NCI-H510A (cell line): ENCODE measurements at places on chromosomes 12 and 14.

DNA sequence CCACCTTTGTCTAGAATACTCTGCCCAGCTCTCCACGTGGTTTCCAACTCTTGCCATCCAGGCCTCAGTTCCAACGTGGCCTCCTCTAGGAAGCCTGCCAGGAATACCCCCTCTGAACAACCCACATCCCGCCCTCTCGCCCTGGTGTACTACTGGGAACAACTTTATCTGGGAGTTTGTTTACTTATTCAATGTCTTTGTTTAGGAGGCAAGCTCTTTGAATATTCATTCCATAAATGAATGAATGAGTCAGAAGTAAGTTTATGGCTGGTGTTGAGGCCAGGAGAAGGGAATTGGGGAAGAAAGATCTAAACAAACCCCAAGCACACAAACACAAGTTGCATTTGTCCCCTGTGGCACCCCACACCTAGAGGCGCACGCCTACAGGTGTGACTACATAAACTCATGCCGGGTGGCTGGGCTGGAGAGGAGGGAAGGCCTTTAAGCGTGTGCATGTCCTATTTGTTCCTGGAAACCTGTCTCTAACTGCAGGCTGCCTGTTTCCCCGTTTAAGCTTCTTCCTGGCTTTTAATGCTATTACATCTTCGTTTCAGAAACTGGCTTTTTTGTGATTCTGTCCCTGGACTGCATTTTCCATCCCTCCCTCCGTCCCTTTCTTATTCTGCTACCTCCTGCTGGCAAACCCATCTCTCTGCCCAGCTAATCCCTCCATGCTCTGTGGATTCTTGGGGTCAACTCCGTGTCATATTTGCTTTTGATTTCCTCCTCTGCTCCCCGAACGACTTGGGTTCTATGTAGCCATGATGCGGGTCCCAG is 57.9 kb downstream of the FZD10 start:
- DNase-seq = no peak

- peak; percentile 37 for DNase-seq
These were observed 182.8 kb downstream of the SLC5A8 start for GRCh38 chr12:101027200-101027599.

GRCh38 chr12:74456431-74456830 is 81.2 kb upstream of the ATXN7L3B start:
- no peak for DNase-seq

DNA sequence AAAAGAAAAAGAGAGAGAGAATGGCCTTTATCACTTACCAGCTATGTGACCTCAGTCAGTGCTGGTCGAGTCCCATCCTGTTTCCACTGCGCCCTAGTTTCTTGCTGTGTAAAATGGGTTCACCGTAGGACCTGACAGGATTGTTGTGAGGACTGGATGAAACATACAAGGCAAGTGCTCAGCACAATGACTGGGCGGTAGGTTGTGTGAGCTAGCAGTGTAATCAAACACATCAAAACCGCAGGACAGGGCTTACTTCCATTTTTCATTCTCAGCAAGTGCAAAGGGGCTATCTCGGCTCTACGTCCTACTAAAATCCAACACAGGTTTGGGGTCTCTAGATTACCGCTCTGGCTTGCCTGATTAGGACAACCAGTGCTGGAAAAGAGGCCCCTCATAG is 36.4 kb upstream of the ATXN2 start:
- no peak for DNase-seq

DNA sequence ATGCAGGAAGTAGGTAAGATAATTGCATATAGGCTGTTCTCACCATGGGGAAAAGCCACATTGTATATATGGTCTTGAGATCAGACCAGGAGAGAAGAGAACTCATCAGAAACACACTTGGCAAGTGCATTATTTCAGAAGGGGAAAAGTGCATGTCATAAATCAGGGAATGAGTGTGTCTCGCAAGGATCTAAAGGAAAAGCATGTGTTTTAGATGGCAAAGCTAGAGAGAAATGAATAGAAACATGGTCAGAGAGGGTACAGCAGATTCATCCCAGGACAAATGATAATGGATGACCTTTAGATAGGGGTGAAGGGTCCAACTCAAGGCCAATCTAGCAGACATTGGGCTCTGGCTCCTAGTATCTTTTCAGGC is 230.2 kb upstream of the NAV3 start:
- DNase-seq = no peak

DNA sequence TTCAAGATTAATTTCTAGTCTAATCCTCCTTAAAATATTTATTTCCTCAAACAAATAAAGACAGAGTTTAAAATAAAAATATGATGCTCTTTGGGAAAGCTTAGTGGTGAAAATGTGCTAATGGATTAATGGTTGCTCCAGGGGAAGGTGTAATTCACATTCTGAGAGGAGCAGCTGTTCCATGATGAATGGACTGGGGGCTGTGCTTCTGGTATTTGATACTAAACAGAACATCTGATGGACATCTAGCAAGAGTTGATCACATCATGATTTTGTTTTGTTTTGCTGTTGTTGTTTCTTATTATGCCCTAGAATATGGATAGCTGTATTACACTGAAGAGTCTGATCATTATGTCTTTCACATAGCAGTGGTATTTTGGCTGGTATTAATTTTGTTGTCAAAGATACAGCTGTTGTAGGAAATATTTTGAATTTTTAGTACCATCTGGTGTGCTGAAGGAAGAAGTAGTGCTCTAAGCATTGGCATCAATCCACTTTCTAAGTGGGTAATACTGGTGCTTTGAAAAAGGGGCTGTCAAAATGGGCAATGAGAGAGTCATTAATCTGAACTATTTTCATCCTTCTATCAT is 296.4 kb downstream of the ADAMTS20 start:
- no peak for DNase-seq

DNA sequence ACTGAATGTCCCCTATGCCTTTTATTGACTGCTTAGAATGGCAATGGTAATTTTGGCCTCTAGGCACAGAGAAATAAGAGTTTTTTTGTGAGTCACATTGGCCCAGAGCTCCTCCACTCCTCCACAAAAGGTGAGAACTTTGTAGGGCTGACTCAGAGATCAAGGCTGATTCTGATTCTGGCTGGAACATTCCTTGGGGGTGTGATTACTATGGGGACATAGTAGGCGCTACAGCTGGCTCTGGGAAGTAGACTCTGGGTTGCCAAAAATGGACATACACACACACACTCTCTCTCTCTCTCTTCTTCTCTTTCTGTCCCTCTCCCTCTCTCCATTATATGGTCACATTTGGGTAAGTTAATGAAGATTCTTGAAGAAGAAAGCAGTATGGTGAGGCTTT is 174.6 kb upstream of the DDHD1 start:
- no peak for DNase-seq

- DNase-seq = no peak
These were observed 68.0 kb downstream of the FERMT2 start for GRCh38 chr14:52882824-52883223.

GRCh38 chr14:94062344-94062940 is 18.6 kb downstream of the DDX24 start:
- DNase-seq = no peak

- DNase-seq = no peak
These were observed 1.1 kb downstream of the SYNJ2BP start for GRCh38 chr14:70415788-70416187.

DNA sequence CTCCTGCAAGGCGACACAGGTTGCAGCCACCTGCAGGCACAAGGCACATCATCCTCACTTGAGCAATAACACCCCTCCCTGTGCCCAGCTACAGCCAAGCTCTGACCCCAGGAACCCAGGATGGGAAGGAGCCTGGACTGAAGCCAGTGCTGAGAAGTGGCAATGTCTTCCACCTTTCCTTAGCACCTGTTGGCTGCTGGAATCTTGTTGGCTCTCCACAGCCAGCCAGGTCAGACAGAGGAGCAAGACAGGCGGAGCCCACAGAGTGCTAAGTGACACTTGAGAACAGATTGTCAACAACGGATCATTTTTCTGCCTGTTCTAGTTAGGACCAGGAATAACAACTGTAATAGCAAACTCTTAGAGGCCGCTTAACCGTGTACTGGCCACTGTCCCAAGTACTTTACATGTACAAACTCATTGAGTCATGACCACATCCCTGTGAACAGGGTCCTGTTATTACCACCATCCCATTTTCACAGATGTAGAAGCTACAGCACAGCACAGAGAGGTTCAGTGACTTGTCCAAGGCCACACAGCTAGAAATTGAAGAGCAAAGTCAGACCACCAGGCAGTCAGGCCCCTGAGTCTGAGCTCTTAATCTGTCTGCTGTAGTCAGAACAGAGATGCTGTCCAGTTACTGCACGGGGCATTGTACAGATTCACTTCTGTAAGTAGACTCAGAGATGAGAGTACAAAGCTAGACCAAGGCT is 45.6 kb downstream of the RNFT2 start:
- DNase-seq = peak; percentile 86

DNA sequence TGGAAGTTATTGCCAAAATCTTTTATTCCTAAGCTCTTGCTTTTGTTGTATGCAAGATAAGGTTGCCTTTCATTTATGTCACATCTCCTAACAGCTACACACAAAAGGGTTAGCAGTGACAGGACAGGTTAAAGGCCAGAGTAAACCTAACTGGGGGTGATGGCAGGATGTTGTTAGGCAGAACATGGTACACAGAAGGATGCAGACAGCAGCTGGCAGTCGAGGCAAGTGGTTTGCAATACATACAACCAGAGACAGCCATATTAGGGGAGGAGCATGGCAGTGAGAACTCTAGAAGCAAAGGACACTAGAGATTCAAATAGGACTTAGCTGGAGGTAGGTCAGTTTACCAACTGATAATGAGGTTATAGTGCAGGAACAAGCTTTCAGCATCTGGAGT is 2.7 kb upstream of the ABCD2 start:
- DNase-seq = no peak

- DNase-seq = no peak
These were observed 264.4 kb downstream of the DUSP6 start for GRCh38 chr12:89087876-89088275.

- no peak for DNase-seq
These were observed 12.7 kb downstream of the TEP1 start for GRCh38 chr14:20400589-20400964.

DNA sequence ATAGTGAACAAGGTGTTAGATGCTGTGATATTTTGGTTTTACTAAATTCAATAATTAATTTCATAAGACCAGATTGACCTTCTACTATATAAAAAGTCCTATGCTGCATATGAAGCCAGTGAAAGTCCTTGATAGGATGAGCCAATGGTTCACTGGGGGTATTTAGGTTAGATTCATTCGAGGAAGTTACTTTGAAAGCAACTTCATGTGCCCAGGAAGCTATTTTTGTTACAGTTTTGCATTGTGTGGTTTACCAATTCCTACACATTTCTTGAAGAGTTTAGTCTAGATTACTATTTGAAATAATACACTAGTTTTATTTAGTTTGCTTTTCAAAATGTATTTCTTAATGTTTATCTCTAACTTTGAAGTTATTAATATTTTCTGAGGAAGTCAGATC is 58.5 kb upstream of the RMST start:
- no peak for DNase-seq

DNA sequence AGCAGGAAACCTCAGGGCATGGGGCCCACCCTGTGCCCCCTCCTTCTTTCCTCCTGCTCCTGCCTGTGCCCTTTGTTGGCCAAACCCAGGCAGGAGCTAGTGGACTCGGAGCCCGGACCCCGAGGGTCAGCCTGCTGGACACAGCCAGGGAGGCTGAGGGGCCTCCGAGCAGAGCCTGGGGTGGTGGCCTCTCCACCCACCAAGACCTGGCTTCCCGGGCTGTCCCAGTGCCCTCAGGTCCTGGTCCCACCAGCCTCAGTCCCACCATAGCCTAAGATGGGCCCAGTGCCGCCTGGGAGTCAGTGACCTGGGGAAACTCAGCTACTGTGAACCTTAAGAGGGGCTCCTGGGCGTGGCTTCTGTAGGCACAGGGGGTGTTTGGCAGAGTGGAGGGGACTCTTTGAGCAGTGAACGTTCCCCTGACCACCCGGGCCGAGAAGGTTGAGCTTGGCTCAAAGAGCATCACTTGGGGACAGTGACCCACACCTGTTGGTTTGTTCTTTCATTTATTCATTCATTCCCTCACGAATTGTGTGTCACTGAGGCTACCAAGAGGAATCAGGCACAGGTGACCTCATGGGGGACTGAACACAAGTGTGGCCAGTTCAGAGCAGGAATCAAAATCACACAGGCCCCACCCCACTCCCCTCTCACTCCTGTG is 266.1 kb downstream of the ADGRD1 start:
- DNase-seq = no peak

GRCh38 chr14:102738373-102739189 is 38.7 kb upstream of the TRAF3 start:
- DNase-seq = no peak

DNA sequence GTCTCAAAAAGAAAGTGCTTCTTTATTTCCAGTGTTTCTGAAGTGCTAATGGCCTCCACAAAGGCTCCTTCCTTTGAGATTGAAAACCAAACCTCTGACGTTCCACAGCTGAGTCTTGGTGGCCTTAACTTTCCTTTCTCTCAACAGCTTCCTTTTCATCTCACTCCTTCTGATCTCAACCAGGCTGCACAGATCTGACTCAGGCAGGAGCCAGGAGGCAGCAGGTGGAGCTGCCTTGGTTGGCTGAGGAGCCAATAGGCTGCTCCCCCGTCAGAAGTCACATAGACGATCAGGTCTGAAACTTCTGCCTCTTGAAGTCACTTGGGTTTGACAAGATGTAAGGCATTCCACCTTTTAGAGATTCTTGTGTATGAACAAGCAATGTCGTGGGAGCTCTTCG is 9.1 kb upstream of the KCNA5 start:
- no peak for DNase-seq

DNA sequence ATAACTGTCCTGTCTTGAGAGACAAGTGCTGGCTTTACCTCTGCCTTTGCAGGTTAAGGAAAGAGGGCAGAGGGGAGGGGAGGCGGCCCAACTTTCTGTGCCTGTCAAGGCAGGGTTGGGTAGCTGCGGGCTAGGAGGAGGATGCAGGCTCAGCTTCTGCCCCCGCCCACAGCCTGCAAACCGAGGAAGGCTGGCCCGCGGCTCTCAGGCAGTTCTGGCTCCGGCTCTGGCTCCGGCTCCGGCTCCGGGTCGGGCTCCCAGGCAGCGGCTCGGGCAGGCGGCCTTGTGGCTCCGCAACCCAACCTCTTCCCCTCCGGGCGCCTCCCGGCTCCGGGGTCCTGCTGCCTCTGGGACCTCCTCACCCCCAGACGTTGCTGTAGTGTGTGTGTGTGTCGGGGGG is 92.9 kb downstream of the TMEM30B start:
- no peak for DNase-seq

- DNase-seq = no peak
These were observed 98.7 kb downstream of the ERGIC2 start for GRCh38 chr12:29282031-29282816.

GRCh38 chr12:65857840-65858239 is 33.6 kb downstream of the HMGA2 start:
- DNase-seq = no peak
